ENCODE measurements at places on chromosomes 13 and 19. TPM values are rescaled to one million over a fixed set of nuclear protein-coding genes. Genes with fewer than 3 reads are reported as not detected.

The SCEL gene
- total RNA-seq = 6.9 TPM

The CGB2 gene
- not detected for total RNA-seq

DNA sequence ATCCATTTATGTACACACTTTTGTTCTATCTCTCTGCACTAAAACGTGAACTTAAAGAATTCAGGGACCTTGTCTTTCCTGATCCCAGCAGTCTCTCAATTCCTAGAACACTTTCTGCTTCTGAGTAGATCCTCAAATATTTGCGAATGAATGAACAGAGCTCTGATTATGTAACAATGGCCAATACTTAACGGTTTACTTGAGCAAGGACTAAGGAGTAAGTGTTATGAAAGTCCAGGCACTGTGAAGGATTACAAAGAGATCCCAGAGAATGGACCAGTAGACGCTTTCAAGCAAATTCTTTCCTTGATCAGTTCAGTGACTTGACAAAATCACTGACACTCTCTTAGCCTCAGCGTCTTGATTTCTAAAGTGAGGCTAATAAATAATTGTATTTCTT, 514.5 kb upstream of the KLHL1 start:
- DNase-seq = no peak

The ZNF492 gene
- 0.25 TPM for total RNA-seq

DNA sequence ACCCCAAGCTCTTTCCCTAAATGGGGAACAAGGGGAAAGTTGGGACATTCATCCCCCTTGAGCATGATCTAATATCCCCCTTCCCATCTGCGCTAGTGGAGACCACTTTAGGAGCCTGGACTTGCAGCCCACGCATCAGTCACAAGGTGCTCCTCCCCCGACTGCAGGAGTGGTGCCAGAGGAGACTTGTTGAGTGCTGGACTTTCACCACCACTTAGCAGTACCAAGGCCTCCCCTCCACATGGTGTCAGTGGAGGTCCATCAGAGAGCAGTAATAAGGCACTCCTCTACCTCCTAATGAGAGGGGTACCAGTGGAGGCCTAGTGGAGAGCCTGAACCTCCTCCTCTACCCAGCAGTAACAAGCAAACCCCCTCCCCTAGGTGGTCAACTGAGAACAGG, 22.5 kb downstream of the CAB39L start:
- DNase-seq = no peak

The KHSRP gene
- total RNA-seq = 79.3 TPM

The CRTC1 gene
- total RNA-seq = 6.5 TPM

The ATP4A gene
- total RNA-seq = not detected

DNA sequence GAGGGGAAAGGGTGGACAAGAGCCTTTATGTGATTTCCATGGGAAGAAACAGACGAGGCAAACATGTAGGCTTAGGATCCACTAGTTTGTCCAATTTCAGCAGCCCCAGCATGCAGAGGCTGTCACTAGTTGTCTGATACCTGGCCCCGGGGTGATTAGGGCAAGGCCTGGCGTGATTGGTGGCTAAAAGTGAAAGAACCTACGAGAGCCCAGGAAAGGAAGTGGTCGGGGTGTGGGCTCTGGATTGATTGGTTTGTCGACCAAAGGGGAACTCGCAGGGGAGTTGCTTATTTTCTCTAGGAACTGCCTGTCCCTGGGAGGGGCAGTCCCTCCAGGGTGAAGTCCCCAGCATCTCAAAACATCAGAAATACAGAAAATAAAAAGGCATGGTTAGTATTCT, 64.2 kb upstream of the UQCRFS1 start:
- DNase-seq = no peak

- DNase-seq = no peak
Measured at GRCh38 chr13:26037302-26037701, 14.5 kb downstream of the SHISA2 start.

DNA sequence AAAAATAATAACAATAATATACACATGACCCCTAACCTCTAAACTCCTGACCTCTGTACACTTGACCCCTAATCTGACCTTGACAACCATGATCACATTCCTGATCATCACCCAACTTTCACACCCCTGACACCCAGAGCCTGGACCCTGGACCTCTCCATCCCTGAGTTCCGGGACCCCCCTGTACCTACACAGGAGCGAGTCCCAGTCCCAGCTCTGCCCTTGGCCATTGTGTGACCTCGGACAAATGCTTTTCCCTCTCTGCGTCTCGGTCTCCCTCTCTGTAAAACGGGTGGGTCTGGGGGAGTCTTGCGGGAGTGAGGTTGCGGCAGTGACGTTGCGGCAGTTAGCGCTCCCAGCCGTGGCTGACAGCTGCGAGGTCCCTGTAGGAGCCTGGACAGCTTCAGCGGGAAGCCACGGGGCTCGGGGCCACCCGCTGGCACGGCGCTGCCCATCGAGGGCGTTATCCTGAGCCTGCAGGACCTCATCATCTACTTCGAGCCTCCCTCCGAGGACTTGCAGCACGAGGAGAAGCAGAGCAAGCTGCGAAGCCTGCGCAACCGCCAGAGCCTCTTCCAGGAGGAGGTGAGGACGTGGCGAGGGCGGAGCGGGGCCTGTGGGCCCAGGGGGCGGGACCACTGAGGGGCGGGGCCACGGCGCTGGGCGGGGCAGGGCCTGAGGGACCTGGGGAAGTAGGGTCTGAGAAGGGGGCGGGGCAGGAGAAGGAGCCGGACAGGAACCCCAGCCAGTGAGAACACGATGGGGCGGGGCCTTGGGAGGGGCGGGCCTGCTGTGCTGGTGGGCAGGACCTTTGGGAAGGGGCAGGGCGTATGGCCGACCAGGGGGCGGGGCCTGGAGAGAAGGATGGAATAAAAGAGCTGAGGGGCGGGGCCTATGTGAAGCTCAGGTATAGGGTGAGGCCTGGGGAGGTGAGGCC, 19.2 kb downstream of the RYR1 start:
- no peak for DNase-seq

GRCh38 chr19:39408392-39409207, 2.0 kb downstream of the ZFP36 start:
- DNase-seq = no peak

The C13orf42 gene
- not detected for total RNA-seq

DNA sequence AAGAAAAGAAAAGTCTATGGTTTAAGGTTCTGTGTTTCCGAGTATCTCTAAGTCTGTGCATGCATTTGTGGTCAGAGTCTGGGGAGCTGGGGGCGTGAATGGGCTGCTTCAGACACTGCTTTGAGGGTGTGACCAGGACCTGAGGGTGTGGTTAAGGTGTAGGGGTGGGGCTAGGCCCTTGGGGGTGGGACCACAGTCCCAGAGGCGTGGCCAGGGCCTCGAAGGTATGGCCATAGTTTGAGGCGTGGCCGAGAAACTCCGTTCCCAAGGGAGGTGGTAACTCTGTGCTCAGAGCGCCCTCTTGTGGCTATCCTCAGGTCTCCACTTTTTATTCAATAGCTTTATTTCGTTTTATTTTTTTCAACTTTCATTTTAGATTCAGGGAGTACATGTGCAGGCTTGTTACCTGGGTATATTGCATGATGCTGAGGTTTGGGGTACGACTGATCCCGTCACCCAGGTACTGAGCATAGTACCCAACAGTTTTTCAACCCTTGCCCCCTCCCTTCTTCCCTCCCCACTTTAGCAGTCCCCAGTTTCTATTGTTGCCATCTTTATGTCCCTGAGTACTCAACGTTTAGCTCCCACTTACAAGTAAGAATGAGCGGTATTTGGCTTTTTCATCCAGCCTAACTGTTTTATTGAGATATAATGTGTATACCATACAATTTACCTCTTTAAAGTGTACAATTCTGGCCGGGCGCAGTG, 7.0 kb upstream of the CBLC start:
- peak; percentile 95 for DNase-seq

Measured in omental fat pad (tissue), 4 donors.